GM13977 (cell line): ENCODE measurements at places on chromosomes 12 and 14.

GRCh38 chr14:59154373-59154772 lies 34.1 kb upstream of the DAAM1 start:
- DNase-seq = no peak

DNA sequence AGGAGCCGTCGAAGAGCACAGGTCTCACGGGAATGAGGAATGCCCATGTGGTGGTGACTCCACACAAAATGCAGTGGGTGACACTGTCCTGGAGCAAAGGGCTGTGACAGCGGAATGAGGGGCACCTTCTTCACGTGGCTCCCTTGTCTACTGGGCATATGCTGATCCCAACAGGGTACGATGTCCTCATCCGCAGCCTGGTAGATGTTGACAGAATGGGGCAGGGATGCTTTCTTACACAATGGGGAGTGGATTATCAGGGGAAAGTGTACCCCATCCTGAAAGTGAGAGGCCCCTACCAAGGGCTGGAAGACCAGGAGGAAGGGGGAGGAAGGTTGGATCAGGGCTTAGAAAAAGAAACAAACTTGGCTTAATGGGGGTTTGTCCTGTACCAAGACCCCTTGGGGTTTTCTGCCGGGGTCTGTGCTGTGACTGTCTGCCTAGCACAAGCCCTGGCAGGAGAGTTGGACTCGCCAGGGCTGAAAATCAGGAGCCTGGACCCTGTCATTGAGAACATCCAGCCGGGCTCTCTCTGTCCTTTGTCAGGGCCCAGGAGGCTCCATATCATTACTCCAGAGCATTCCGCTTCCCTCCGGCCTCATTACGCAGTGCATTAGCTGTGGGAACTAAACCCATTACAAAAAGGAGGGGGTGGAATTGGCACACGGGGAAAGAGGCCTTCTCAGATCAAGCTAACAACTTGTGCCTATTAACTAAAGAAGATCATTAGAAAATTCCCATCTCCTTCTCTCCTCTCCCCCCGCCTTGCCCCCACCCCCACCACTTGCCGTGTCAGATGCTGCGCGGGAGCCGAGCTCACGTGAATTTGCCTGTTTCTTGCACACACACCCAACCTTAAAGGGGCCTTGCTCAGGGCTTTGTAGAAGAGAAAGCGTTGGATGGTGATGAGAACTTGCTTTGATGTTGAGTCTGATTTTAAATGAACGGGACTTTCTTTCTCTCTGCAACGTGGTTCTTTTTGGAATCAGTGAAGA lies 171.8 kb upstream of the PARP11 start:
- peak; percentile 2 for DNase-seq

- no peak for DNase-seq
Measured at GRCh38 chr12:89080793-89081465, 271.4 kb downstream of the DUSP6 start.

DNA sequence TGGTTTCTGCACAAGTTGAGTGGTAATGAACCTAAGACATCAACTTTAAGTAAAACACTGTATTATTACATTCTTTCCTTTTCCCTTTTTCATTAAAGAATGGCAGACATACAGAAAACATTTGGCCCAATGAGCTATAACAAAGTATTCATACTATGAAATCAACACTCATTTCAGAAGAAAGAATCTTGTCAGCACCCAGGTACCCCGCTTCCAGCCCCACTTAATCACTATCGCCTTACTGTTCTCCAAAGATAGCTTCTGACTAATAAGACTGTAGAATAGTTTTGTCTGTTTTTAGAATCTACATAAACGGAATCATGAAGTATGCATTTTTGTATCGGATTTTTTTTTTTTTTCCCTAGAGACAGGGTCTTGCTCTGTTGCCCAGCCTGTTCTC lies 9.5 kb downstream of the CNTN1 start:
- DNase-seq = peak; percentile 32

- DNase-seq = no peak
Measured at GRCh38 chr14:68336165-68336564, 456.7 kb downstream of the ZFP36L1 start.

DNA sequence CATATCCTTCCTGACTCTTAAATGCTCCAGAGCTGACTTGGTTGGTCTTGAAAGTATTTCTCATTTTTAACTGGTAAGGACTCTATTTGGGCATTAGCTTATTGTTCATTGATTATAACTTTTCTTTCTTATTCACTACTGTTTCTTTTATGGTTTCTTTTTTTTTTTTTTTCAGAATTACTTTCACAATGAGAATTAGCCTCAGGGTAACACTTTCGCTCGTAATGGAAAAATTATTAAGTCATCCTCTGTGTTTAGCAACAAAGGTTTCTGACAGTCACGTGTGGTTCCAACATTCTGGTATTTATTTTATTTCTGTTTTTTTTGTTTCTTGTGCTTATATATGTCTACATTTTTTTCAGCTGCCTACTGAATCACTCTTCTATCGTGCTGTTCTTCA lies 80.0 kb downstream of the METTL25 start:
- peak; percentile 3 for DNase-seq

DNA sequence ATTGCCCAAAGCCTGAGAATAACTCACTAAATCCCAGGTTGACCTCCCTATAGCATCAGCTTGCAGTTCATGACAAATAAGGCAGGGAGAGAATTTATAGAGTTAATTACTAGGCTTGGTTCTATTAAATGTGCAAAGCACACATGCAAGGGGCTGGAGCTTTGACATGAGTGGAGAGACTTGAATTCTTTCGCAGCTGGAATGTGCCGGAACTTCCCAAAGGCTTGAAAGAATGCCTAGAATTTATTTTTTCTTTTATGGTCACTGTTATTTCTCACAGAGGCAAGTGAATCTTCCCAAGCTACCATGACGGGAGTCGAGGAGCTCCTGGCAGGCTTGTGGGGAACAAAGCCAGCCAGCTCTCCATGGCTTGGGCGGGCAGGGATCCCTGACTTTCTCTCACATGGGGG lies 95.5 kb upstream of the USP44 start:
- DNase-seq = no peak

GRCh38 chr12:15116086-15116485 lies 105.1 kb downstream of the RERG start:
- no peak for DNase-seq

DNA sequence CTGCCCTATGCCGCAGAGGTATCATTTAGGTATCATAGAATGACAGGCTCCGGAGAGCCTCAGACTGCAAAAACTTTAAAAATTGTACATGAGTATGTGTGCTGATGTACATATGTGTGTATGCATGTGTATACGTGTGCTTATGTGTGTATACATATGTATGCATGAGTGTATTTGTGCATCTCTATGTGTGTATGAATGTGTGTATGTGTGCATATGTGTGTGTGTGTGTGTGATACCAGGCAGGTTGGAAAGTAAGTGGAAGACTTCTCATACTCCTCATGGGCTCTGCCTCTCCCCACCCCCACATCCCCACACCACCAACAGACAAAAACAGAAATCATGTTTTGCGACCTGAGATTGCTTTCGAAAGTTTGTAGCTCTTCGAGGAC lies 621 bp upstream of the TMEM117 start:
- DNase-seq = no peak

GRCh38 chr12:5889381-5890047 lies 55.5 kb downstream of the ANO2 start:
- no peak for DNase-seq

- DNase-seq = no peak
Measured at GRCh38 chr14:69891422-69891821, 12.2 kb downstream of the SMOC1 start.

DNA sequence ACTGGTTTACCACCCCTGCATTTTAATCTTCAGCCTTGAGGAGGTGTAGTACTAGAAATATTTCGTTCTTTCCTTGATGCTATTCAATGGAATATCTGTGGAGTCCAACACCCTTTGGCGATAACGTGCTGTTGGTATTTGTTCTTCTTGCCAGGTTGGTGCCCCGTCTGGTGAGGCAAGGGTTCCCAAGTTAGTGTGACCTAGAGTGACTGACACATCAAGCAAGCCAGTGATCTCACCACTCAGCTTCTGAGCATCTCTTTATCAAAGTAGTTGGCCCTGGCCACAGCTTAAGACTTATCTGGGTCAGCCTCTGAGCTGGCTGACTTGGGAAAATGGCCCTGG lies 60.2 kb downstream of the PLXNC1 start:
- DNase-seq = peak; percentile 54

DNA sequence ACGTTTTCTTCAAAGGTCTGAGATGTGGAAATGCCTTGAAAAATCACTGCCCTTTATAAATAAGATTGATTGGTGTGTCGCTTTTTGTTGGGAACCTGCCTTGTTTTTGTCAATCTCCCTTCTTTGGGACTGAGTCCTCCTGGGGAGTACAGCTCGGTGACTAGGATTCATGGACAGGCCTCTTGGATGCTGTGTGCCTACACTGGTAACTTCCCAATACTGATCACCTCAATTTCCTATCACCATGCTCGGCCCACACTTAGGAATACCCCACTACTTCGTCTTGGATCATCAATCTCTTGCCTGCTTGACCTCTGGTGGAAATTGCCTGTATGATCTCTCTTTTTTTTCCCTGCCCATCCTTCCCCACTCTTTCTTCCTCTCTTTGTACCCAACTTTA lies 34.2 kb downstream of the NTN4 start:
- DNase-seq = no peak

DNA sequence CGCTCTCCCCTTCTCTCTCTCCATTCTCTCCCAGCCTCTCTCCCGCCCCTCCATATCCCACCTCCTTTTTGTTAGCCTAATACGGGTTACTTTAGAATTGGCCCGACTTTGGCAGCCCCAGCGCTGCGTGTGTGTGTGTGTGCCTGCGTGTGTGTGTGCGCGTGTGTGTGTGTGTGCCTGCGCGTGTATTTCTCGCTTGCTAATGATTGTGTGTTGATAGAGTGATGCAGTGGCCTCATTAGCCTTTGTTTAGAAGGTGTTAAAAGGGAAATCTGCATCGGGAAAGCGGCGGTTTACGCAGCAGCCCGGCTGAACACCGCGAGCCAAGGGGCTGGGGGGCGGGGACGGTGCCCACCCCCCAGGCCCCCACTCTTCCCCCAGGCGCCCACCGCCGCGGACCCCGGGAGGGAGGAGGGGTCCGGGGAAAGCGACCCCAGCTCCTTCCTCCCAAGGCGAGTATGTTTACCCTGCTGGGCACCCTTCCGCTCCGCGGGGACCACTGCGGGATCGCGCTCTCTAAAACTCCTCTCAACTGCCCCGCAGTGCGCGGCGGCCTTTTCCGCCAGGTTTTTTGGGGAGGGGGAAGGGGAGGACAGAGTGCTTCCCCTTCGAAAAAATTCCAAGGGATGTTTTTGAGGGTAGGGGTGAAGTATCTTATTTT lies 6.8 kb upstream of the LHX5 start:
- no peak for DNase-seq

DNA sequence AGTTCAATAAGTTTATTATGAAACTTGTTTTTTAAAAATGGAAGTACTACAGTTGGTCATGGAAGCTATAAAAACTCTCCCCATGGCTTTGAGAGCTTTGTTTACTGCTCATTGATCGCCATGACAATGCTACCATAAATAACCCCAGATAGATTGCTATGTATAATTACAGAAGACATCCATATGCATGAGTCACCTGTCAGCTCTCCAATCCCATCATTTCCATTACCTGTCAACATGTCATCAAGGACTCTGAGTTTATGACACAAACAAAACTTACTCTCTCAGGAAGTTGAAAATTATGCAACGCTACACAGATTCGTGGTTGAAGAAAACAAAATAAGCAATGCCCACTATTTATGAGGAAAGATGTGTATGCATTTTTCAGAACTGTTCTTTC lies 144.4 kb downstream of the SEC23A start:
- no peak for DNase-seq

DNA sequence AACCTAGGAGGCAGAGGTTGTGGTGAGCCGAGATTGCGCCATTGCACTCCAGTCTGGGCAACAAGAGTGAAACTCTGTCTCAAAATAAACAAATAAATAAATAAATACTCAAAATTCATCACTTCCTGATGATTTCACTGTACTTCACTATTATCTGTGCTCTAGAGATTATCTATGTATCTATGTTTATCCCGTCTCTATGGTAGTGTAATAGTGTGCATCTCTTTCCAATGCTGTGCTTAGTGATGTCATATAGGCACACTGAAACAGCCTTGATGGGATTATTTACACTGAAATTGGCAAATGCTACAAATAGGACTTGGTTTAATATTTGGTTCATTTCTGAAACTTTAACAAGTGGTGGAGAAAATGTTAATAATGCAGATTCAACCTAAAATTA lies 6.5 kb downstream of the CAPS2 start:
- DNase-seq = no peak

DNA sequence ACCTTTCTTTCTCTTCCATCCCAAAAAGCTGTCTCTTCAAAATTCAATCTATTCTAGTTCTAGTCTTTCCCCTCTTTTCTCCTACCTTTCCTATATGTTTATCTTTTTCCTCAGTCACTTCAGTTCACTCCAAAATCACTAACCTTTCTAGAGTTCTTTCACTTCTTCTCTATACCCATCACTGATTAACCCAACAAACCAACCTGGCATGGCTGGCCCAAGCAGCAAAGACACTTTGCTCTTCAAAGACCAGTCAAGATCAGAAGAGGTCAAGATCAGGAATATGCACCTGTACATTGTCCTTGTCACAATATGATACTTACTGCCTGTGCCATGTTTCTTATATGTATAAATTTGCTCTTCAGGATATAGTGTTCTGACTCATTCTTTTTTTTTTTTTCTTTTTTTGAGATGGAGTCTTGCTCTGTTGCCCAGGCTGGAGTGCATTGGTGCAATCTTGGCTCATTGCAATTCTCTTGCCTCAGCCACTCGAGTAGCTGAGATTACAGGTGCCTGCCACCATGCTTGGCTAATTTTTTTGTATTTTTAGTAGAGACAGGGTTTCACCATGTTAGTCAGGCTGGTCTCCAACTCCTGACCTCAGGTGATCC lies 112.9 kb downstream of the C12orf42 start:
- DNase-seq = no peak

- DNase-seq = peak; percentile 46
Measured at GRCh38 chr12:14540801-14541462, 26.8 kb downstream of the PLBD1 start.

GRCh38 chr14:52076334-52076733 lies 7.5 kb upstream of the NID2 start:
- no peak for DNase-seq

DNA sequence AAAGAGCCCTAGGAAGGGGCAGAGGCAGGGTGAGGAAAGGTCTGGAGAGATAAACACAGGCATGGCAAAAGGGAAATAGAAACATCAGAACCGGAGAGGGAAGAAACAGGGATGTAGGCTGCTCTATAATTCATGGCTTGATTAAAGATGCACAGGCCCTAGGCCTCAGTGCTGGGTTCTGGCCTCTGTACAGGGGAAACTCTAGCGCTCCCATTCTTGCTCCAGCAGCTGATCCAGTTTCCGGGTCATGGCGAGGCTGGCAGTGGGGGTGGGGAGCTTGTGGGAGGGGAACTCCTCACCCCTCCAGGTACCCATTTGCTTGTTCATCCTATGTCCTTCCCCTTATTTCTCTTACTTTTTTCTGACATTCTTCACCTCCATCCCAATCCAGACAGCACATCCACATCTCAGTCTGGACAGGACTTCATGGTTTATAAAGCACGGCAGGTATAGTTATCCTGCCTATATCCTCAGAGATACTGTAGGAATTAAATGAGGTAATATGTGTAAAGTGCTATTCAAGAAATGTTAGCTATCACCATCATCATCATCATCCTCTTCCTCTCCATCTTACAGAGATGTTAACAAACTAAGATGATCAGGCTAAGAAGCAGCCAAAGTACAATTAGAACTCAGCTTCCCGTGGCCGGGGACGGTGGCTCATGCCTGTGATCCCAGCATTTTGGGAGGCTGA lies 8.0 kb upstream of the GPR84 start:
- no peak for DNase-seq

GRCh38 chr12:107241411-107241810 lies 148.1 kb upstream of the CRY1 start:
- no peak for DNase-seq
